ENCODE measurements at places on chromosomes 4 and X.

GRCh38 chr4:147594578-147594977 is 22.6 kb upstream of the TMEM184C start:
- no peak for DNase-seq

GRCh38 chrX:113644426-113644825 is 803.8 kb upstream of the AMOT start:
- no peak for DNase-seq

- no peak for DNase-seq
Measured at GRCh38 chr4:100872811-100873210, 355.0 kb upstream of the EMCN start.

DNA sequence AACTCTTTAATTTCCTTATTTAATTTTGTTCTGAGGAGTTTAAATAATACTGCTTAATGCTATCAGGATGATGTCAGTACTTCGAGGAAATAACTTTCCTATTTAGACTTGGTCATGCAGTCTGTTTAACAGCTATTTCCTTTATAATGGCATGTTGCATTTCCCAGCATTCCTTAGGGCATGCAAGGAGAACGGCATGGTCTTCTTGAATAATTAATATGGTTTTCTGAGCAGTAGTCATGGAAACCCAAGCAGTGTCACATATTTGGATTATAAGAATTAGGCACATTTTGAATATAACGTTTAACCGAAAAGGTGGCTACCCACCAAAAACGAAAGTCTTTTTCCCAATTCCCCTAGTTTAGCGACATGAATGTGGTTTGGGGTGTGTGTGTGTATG is 76.0 kb downstream of the AFF2 start:
- no peak for DNase-seq

- no peak for DNase-seq
Measured at GRCh38 chr4:38141808-38142500, 181.8 kb downstream of the PTTG2 start.

GRCh38 chr4:76011700-76012387 is 4.5 kb upstream of the CXCL9 start:
- no peak for DNase-seq

- no peak for DNase-seq
Measured at GRCh38 chrX:130075777-130076176, 34.5 kb downstream of the ELF4 start.

DNA sequence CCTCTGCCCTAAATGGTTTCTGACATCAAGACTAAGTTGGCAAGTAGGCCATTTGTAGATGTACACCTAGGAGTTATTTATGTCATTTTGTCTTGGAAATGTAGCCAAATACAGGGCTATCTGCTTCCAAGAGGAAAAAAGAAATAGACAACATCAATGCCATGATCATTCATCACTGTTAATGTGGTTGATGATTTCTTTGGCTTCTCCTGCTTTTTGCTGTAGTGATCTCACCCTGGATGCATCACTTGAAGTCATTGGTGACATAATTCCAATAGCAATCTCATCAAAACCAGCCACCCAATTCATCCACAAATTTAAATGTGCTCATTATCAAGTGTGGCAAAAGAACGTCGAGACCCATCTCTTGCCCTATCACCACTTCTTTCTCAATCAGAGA is 222.6 kb upstream of the PPARGC1A start:
- DNase-seq: no peak

DNA sequence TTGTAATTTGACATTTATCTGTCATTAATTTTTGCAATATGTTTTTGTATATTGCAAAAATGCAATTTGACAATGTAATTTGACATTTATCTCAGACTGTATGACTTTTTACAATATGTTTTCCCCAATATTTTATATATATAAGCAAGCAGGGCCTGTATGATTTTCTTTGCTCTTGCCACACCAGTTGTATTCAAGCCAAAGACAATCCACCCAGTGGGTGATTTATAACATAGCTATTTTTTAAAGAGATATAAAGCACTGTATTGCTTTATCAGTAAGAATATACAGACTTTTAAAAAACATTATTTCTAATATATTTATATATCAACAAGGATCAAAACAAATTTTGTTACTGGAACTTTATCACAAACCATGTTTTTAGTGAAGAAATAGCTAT is 47.3 kb downstream of the SLIT2 start:
- DNase-seq: no peak

GRCh38 chrX:81392396-81392795 is 190.5 kb downstream of the SH3BGRL start:
- no peak for DNase-seq

GRCh38 chrX:124679199-124679598 is 332.8 kb downstream of the SH2D1A start:
- no peak for DNase-seq

GRCh38 chrX:101415180-101416145 is 7.4 kb downstream of the HNRNPH2 start:
- peak; percentile 60 for DNase-seq

GRCh38 chr4:165085946-165086345 is 26.7 kb downstream of the TMEM192 start:
- no peak for DNase-seq

GRCh38 chr4:183801457-183802165 is 103.5 kb upstream of the STOX2 start:
- DNase-seq: no peak

DNA sequence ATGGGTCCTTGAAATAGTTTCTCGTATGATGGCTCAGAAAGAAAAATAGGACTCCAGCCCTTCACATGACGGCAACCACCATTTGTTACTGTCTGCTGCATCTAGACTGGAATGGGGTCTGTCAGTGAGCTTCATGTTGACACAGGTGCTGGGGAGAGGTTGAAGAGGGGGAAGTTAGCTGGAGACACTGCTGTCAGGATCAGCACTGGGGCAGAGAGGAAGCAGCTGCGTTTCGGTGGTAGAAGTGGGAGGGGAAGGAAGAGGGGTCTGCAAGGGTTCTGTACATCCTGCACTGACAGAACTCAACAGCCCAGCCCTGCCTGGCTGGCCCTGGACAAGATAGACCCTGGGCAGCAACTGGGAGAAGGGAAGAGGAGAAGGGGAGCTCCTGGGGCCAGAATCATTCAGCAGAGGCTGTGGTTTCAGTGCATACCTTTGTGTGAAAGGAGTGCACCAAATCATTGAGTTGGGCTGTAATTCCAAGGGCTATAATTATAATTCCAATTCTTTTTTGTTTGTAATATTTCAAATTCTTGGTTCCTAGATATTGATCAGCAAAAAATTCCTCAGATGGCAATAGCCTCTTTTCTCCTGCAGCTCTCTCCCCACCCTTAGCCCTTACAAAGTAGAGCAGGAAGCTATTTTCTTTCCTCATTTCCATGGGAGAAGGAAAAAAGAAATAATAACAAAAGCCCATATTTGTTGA is 119.4 kb upstream of the C1GALT1C1 start:
- no peak for DNase-seq
